ENCODE measurements at places on chromosomes 1 and 21. TPM values are rescaled to one million over a fixed set of nuclear protein-coding genes. Genes with fewer than 3 reads are reported as not detected.

SLC44A5 gene
- not detected for total RNA-seq

ZBTB37 gene
- 0.85 TPM for total RNA-seq

LCE2B gene
- total RNA-seq, result not detected

SPRR2D gene
- total RNA-seq, result not detected

PAQR7 gene
- total RNA-seq, result 7.4 TPM

FCER1G gene
- total RNA-seq, result not detected

BSND gene
- total RNA-seq, result not detected

SPRR2A gene
- not detected for total RNA-seq

BCL2L15 gene
- total RNA-seq, result 0.86 TPM
